ENCODE measurements at places on chromosomes 2 and 18.

- DNase-seq: no peak
These were observed 335.1 kb downstream of the METTL4 start for GRCh38 chr18:2236232-2236631.

GRCh38 chr2:44335806-44336538 is 25.3 kb downstream of the PREPL start:
- no peak for DNase-seq

DNA sequence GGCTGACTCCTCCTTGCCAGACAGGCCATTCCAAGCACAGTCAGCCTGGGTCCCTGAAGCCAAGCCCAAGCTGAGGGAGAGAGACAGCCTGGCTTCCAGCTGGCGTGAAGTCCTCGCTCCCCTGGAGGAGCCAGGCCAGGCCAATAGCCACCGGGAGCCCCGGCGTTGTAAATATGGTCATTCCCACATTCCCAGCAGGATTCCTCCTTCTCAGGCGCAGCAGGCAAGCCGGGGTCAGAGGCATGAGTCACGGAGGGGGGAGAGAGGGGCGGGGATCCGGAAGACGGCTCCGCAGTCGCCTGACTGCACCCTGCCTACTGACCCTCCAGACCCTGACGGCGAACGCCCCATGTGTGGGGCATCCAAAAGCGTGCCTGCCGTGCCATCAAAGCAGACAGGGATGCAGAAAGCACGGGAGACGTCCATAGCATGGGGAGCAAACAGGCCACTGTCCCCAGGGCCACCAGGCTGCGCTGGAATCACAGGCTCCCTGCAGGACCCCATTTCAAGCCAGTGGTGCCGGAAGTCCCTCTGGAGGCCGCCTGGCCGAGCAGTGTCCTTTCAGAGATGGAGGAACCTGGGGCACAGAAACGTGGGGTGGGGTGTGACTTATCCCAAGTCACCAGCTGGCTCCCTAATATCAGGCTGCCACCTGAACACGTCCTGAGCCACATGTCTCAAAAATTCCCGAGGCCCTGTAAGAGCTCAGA is 48.2 kb downstream of the TWIST2 start:
- no peak for DNase-seq

- peak; percentile 75 for DNase-seq
These were observed 120.0 kb upstream of the EPC2 start for GRCh38 chr2:148524519-148524919.

DNA sequence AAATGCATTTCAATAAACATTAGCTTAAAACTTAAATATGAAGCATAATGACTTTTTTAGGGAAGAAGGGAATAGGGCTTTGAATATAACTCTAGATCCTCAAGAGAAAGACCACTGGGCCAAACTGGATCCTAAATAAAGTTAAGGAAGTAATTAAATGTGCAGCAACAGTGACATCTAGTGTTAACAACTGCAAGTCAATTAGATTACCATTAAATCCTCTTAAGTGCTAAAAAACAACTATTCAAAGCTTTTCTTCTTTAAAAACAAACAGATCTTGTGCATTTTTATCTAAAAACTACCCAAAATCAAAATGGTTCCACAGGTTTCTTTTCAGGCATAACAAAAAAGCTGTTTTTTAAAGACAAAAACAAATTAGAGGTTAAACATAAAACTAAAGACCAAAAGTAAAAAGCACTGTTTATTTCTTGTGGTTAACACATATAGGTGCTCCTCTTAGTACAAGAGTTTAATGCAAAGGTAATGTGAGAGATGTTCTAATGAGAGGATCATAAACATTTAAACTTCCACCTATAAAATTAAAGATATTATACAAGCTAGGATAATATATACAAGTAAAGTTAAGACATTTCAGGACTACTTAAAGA is 111.4 kb downstream of the THADA start:
- DNase-seq: peak; percentile 76

DNA sequence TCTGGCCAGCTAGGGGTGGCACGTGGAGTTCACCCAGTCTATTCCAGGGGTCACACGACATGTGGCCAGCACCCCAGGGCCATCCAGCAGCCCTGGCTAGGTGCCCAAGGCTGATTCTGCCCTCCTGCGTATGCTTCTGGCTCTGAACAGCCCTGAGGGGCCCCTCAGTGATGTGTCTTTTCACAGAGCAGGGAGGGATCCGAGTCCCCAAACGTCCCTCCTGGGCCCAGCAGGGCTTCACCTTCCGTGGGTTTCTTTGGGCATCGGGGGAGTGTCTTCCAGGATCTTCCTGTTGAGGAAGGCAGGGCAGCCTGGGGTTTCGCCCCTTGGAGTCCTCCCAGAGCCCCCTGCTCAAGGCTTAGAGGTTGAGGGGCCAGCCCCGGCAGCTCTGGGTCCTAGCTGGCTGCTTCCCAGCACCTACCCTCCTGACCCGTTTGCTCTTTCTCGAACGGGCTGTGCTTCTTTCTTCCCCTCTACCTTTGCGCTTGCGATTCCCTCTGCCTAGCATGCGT is 165.9 kb downstream of the DYSF start:
- DNase-seq: no peak

Data from T-helper 2 cell (primary cell).